ENCODE measurements at places on chromosomes 2 and 18.

GRCh38 chr2:44655401-44655864, 286.1 kb upstream of the SIX3 start:
- peak; percentile 77 for DNase-seq

- no peak for DNase-seq
Observed at GRCh38 chr2:16161768-16162490, 221.6 kb downstream of the MYCN start.

GRCh38 chr18:52227536-52227935, 112.5 kb upstream of the DCC start:
- DNase-seq = no peak

DNA sequence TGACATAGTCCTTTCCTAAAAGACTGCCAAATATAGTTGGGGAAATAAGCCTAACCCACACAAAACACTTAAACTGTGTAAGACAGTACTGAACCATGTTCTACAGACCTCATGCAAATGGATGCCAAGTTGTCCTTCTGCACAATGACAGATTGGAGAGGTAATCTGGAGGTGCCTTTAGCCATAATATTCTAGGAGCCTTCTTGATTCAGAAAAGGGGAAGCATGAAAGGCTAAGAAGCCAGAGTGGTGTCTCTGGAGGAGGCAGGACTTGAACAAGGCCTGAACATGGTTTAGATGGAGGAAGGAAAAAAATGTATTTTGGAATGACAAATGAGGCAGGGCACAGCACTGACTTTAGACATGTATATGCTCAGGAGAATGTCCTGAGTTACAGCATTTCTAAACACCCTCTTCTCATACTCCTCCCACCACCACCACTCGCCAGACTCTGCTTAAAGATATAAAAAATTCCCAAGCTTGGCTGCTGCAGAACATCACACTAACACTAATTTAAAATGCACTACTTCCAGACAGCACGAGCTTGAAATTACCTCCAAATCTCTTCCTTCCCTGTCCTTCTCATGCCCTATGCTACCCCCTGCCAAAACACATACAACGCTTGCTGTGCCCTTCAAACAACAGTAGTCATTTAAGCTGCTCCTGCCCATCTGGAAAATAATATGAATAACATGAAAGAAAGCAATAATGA, 110.4 kb downstream of the ANKRD44 start:
- DNase-seq = no peak

DNA sequence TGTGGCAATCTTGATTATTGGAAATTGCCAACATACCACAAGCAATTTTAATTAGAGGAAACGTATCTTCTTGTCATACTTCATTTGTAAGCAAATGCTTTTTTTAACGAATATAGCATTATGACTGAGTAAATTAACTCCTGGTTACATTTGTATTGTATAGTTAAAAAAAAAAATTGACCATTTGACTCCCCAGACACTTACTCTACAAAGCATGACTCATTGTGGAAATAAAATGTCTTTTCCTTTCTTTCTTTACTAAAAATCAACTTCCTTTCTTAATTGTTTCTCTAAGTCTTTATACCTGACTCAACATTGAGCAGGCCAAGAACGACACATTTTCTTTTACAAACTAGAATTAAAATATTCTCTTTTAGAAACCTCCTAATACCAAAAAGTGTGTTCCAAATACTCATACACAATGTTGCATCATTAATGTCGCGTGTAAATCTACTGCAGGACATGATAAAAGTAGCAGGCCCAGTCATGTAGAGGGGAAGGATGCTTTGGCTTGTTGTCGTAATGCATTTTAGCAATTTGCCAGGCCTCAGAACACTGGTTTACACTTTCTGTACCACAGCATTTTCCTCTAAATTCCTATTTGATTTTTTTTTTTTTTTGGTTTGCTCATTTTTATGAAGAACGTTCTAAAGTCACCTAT, 349.6 kb upstream of the KCNH7 start:
- no peak for DNase-seq

GRCh38 chr2:196101325-196101991, 32.8 kb upstream of the DNAH7 start:
- peak; percentile 70 for DNase-seq

DNA sequence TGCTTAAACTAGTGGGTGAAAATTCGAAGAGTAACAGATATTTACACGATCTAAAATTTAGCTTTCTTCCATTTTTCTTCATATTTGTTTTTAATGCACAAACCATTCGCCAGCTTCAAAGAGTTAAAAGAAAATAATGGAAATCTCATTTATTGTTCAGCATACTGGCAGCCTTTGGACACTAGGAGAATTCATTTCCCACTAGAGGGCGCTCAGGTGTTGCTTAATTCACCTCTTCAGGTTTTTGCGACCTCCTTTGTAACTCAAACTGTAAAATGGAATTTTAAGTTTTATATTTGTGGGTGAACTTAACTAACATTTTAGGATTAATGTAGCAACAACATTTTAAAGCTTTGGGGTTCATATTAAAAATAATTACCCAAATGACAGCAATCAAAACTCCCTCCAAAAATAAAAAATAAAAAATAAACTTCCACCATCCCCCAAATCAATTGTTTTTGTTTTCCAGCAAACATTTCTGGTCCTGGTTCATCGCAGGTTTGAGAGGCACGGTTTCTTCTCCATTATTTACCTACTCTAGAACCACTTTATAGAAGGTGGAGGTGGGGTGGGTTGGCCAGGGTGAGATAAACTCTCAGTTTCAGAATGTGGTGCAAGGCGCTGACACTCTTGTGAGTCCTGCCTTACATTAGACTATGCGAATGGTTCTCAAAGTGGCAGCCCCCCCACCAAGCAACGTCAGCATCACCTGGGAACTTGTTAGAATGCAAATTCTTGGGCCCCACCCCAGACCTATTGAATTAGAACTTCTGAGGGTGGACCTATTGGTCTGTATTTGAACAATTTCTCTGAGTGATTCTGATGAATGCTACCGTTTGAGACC, 24.7 kb upstream of the PNPT1 start:
- peak; percentile 88 for DNase-seq
